Naive thymus-derived CD4-positive, alpha-beta T cell (primary cell): ENCODE measurements at places on chromosomes 6 and 20.
A peak's percentile ranks its signal among the peaks of the same experiment; 100 is the strongest.

GRCh38 chr20:32581839-32582658 lies 3.1 kb downstream of the NOL4L start:
- peak; percentile 22 for DNase-seq

- DNase-seq, result peak; percentile 75
Measured at GRCh38 chr20:64077876-64078551, 1.3 kb downstream of the RGS19 start.

DNA sequence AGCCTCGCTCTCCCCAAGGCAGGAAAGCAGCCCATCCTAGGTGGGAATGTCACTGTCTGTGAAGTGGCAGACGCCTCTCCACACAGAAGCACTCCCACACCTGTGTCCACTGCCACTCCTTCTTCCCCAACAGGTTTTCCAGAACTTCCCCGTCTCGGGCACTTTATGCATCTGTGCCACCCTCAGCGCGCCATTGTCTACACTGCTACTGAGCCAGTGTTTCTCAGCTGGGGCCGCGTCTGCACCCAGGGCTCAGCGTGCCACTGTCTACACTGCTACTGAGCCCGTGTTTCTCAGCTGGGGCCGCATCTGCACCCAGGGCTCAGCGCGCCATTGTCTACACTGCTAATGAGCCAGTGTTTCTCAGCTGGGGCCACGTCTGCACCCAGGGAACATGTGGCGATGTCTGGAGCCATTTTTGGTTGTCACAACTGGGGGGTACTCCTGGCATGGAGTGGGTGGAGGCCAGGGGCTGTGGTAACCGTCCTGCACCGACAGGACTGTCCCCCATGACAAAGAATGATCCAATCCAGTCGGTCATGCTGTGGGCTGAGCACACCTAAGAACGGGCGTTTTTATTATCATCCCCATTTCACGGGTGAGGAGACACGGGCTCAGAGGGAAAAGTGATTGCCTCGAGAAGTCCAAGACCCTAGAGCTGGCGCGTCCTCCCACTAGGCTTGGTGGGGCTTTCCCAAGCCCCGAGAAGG lies 41.7 kb upstream of the ZBP1 start:
- no peak for DNase-seq

GRCh38 chr6:73854998-73855718 lies 159.2 kb downstream of the CD109 start:
- DNase-seq, result peak; percentile 21

GRCh38 chr20:11905460-11906179 lies 12.1 kb upstream of the BTBD3 start:
- DNase-seq, result no peak

DNA sequence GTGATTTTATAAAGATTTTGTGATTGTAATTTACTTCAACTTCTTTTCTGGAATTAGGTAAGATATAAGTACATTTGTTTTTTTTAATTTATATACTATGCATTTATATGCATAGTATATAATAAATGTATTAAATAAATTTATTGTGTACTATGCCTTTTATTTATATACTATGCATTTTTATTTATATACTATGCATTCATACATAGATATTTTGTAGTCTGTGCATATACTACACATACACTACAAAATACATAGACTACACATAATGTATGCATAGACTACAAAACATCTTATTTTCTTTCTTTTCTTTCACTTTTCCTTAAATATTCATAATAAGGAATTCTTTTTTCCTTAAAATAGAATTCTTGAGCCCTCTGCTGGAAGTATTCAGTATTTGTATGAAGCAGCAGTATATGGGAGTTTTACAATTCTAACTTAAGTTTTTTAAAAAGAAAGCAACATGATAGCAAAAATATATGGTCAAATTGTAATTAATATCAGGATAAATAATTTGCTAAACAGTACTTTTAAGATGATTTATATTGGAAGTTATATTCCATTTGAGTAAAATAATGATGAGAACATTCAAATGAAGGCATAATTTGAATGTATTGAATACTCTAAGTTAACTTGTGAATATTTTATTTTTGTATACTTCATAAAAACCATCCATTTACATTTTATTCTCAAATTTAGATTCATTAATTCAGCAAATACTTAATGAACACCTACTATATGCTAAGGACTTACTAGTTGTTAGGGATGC lies 129.3 kb downstream of the KLHL32 start:
- no peak for DNase-seq

DNA sequence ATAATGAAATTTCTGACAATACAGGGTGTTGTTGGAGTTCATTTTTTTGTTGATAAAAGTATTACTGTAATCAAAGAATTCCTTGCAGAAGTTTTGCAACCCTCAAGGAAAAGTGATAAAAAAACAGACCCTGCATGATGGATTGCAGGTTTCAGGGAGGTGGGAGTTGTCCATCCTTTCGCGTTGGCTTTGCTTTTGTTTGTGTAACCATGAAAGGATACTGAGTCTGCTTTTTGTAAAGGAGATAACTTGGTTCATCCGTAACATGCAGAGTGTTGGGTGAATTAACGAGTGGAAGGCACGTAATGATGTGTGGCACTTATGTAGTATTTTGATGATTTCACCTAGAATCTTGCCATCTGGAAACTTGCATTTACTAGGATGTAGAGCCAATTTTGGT lies 23.6 kb downstream of the FOXO3 start:
- no peak for DNase-seq

DNA sequence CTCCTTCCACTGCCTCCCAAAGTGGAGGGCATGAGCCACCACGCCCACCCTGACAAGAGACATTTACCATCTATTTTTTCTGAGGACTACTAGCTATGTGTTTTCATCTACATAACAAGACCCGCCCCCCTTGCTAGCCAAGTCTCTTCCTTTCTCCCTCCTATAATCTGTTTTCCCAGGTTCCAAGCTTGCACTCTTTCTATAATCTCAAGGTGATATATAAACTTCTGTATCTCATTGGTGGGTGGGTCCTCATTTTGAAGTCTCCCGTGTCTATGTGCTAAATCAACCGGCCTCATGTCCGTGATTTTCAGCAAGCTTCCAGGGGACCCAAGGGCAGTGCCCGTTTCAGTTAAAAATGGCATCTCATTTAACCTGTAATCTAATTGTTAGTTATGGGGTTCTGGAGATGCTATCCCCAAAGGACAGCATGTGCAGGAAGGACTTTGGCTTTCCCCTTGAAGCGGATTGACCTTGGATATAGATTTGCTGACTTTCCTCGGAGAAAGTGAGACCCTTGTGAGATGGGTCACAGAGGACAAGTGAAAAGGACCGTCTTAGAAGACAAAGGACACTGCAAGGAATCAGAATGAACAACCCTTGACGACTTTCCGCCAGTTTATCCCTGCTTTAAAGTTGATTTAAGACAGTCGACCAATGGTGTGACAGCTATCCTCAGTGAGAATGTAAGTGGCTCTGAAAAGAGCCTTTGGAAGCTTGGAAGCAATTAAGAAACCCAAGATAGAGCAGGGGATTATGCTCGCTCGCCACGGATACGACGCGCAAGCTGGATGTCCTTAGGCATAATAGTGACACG lies 22.4 kb downstream of the OR2B2 start:
- no peak for DNase-seq

GRCh38 chr6:36676141-36677058 lies 2.1 kb upstream of the CDKN1A start:
- no peak for DNase-seq

GRCh38 chr6:41922154-41922553 lies 855 bp downstream of the BYSL start:
- DNase-seq, result no peak

DNA sequence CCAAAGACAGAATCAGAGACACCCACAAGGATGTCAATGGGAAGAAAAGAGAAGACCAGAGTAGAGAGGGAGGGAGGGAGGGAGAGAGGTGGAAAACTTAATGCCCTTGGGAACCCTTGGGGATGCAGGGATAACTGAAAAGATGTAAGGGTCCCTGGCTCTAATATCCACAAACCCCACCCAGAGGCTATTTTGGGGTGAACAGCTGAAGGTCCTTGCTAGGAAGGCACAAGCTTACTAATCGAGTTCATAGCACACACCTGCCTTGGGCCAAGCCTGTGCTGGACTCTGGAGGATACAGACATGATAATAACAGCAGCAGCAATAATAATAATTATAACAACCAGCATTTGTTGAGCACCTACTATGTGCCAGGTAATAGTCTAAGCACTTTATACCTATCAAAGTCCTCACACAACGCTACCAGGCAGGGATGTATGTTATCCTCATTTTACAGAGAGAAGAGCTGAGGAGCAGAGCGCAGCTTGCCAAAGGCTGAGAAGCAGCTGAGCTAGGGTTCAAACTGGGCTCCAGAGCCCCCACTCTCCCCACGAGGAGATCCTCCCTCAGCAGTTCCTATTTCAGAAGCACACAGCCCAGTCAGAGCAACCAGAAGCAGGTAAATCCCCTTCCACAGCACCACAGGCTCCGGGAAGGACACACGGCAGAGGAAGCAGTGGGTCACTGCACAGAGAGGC lies 174.2 kb downstream of the ANKRD60 start:
- DNase-seq, result no peak
